Left renal cortex interstitium (tissue), 4 donors: ENCODE measurements at places on chromosomes 6 and 20.

- DNase-seq = no peak
These were observed 169.5 kb upstream of the LAMA2 start for GRCh38 chr6:128713461-128713860.

DNA sequence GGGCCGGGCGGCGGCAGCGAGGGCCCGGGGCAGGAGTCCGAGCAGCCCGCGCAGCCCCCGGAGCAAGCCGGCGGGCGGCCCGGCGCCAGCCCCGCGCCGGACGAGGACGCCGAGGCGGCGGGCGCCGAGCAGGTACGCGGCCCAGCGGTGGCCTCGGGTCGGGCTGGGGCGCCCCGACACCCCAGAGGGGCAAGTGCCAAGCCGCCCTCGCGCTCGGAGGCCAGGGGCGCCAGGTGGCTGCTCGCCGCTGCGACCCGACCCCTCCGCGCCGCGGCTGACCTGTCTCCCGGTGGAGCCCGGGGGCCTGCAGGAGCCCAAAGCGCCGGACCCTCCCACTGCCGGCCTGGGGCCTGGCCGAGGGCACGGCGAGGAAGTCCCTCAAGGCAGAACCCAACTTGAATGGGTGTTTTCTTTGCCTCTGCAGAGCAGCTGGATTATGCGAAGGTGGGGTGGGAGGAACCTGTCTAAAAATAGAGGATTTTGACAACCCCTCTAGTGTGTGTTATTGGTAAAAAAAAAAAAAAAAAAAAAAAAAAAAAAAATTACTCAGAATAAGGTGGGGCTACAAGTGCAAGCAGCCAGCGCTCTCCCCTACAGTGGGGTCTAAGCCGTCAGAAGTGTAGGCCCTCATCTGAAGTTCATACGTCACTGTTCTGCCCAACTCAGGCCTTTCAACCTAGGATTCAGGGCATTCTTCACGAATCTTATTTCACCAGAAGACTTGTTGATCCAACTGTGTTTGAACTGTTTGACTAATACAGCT is 609 bp downstream of the OGFRL1 start:
- no peak for DNase-seq

- DNase-seq = no peak
These were observed 32.6 kb upstream of the HMGN3 start for GRCh38 chr6:79267128-79267527.

- DNase-seq = no peak
These were observed 11.1 kb downstream of the RPRD1B start for GRCh38 chr20:38044685-38045084.

GRCh38 chr6:84764332-84765049 is at the start of gene TBX18:
TBX18 (minus strand) TSS chr6:84764598; CDS start chr6:84764181, 417 bp downstream.
- no peak for DNase-seq

DNA sequence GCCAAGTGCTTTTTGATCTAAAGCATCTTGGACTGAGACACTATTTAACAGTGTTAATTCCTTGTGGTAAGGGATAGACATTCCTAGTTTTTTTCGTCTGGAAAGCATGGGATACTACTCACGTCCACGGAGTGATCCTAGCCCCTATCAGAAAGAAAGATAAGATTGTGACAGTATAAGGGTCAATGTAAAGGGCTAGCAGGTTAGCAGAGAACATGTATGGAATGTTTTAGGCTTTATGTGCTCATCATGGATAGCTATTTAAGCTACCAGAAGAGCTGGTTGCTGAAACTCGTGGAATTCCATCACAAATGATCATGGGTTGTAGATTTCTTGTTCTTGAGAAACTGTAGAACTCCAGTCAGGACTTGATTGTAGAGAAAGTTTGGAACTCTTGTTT is 32.1 kb downstream of the CYB5R4 start:
- no peak for DNase-seq

- no peak for DNase-seq
These were observed 6.7 kb downstream of the CTSZ start for GRCh38 chr20:59000326-59000725.

DNA sequence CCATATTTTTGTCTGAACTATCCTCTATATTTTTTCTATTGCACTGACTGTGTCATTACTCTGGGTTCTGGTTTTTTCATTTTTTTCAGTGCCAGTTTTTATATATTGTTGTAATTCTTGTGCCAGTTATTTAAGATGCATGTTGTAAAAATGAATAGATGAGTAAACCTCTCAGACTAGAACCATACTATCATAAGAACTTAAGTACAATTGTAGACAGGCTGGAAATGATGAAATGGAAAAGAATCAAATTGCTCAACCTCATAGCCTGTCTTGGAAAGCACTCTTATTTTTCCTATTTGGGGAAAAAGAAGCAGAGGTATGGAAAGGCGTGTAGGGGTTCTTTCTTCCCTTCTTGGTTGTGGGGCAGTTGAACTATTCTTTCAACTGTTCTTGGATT is 30.2 kb downstream of the PANK2 start:
- DNase-seq = no peak

GRCh38 chr6:105097288-105097687 is 82.5 kb downstream of the POPDC3 start:
- DNase-seq = no peak

DNA sequence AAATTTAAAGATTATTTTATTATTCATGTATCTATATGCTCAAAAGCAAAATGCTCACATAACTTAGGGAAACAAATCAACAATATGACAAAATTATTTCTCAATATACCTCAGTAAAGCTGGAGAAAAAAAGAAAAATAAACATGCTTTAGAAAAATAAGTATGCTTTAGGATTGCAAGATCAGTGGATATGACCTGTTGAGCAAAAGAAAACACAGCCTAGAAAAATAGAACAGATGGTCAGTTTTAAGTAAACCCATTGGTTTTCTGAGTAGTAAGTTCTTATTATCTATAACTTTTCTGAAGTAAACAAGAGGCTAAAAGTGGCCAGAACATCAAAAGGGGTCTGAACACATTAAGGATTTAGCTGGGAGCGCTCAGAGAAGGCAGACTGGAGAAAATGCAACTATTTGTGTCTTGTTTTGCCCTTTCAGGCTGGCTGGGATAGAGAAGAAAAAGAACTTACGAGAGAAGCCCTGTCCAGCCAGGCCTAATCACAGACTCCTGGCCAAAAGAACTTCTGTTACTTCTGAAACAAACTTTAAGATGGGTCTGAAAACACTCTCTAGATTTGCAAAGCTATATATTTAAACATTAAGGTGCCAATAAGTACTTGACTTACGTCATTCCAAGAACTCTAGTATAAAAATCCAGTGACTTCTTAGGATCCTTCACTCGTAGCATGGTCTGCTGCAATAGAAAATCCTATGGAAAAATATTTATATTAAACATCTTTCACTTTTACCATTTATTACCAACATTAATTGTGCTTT is 16.5 kb downstream of the GLO1 start:
- no peak for DNase-seq

DNA sequence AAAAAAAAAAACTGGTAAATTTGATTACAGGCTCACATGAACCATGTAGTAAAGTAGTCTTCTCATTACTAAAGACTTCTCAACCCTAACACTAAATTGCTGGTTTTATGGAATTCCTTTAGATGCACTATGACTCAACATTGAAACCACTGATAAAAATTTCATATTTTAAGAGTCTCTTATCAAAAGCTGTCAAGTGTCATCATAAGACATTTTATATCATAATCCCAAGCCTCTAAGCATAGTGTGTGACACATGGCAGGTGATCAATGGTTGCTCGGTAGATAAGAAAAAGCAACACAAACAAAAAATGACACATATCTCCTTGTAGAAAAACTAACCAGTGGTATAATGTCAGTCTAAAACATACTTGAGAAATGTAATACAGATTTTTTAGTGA is 258.4 kb downstream of the RNGTT start:
- no peak for DNase-seq

GRCh38 chr6:96301023-96301422 is 220.6 kb upstream of the UFL1 start:
- no peak for DNase-seq

- DNase-seq = no peak
These were observed 1.8 kb upstream of the CARMIL1 start for GRCh38 chr6:25277386-25277785.

DNA sequence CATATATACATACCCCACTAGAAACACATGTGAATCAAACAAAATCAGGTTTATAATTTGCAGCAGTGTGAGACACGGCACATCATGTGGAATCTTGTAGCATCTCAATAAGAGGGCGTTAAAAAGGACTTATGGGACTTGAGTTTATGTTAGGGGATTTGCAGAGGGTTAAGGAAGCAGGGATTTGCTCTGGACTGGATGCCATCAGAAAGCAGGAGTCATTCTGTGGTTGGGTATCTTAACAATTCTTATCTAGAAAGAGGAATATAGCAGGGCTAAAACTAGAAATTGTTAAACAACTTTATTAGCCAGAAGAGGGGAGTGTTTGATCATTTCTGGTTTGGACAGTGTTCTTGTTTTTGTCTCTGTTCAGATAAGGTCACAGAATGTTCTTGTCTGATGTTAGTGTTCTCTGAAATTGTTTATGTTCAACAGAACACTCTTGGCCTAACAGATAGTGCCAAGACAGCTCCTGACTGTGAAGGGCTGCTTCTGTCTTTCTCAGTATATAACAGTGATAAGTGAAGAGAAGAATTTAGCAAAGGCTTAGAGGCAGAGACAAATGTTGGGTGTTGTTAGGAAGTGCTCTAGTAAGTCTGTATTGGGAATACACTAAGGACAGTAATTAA is 39.2 kb downstream of the LIN28B start:
- DNase-seq = no peak

- no peak for DNase-seq
These were observed 434.8 kb downstream of the MAFB start for GRCh38 chr20:40254023-40254772.

DNA sequence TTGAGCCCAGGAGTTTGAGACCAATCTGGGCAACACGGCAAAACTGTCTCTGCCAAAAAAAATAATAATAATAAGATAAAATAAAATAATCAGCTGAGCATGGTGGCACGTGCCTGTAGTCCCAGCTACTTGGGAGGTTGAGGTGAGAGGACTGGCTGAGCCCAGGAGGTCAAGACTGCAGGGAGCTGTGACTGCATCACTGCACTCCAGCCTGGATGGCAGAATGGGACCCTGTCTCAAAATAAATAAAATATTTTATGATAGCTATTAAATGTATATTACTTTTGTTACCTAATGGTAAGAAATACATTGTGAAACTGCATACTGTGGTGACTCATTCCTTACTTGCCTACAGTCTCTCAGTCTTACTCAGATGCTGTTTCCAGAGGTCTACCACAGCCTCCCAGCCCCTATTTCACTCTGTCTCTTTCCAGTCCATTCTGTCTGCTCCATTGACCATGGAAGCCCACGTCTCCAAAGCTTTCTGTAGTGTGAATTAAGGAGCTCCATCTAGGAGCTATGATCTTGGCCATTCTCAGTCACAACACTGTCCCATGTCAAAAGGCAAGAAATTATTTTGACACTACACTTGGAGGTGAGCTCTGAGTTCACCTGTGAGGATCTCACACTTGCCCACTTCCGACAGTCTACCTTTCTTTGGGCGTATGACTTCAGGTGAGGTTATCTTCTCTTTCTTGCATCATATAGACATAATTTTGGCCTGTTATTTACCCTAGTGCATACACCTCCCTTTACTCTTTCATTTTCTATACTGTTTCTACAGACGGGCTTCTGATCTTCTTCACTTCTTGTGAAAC is 22.4 kb upstream of the SNX9 start:
- DNase-seq = no peak

GRCh38 chr6:161076181-161076677 is 84.7 kb downstream of the MAP3K4 start:
- DNase-seq = no peak

DNA sequence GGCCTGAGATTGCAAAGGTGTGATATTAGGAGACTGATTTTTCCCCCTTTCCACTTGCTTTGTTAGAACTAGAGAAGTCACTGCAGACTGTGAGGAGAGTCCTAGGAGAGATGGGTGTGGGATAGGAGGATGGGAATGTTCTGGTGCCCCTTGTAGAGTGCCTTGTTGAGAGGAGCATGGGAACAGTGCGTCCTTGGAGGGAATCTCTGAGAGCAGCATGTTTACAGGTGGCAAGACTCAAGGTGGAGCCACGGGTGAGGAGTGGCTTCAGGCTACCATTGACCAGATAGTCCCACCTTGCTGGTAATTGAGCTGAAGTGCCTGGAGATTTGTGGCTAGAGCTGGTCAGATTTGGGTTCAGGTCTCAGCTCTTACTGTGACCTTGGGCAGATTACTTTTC is 6.0 kb downstream of the PLCG1 start:
- DNase-seq = no peak

GRCh38 chr20:51536116-51537069 is 6.1 kb downstream of the NFATC2 start:
- DNase-seq = no peak

- no peak for DNase-seq
These were observed 163.9 kb upstream of the NT5E start for GRCh38 chr6:85285934-85286333.

GRCh38 chr6:2763345-2763841 is 1.8 kb upstream of the WRNIP1 start:
- no peak for DNase-seq

GRCh38 chr20:57586370-57586793 is 25.5 kb downstream of the PCK1 start:
- no peak for DNase-seq

DNA sequence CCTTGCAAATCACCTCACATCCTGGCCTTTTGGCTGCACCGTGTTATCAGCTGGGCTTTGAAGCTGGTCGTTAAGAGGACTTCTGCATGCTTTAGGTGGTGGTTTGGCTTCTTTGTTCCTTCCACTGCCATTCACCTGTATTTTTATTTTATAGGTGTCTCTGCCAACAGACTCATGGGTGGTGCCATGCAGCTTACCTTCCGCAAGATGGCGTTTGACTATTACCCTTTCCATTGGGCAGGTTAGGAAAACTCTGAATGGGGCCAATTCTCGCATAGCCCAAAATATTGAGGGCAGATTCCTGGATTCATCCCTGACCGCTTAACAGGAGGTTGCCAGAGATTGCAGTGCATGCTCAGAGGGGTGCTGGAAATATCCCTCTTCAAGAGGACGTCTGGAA is 32.4 kb downstream of the TAF11 start:
- no peak for DNase-seq

- DNase-seq = no peak
These were observed 28.7 kb downstream of the TXNDC5 start for GRCh38 chr6:7881765-7882500.

GRCh38 chr20:32037929-32038328 is 14.1 kb upstream of the HCK start:
- DNase-seq = no peak

GRCh38 chr20:44209686-44210405 is 725 bp downstream of the OSER1 start:
- DNase-seq = no peak

- no peak for DNase-seq
These were observed 159.6 kb upstream of the MYLIP start for GRCh38 chr6:15969236-15969778.
